ENCODE measurements at places on chromosomes 3 and 15.

DNA sequence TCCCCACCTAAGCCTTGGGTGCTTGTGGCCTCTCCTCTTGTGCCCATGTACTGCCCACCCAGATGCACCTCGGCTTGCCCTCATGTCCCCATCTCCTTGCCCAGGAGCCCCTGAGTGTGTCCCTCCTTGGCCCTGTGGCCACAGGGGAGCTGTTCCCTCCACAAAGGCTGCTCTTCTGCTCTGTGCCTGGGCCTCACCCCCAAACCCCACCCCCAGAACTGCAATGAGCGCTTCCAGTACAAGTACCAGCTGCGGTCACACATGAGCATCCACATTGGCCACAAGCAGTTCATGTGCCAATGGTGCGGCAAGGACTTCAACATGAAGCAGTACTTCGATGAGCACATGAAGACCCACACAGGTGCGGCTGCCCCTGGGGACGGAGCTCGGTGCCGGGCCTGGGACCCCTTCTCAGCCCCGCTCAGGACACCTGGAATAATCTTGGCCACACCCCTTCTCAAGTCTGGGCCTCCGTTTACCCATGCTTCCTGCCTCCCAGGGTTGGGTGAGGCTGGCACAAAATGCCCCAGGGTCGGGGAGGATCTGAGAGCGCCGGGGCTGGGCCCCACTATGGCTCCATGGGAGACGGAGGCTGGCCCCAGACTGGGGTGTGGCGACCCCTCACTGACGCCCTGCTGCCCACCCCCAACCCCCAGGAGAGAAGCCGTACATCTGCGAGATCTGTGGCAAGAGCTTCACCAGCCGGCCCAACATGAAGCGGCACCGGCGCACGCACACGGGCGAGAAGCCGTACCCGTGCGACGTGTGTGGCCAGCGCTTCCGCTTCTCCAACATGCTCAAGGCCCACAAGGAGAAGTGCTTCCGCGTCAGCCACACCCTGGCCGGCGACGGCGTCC is 10.3 kb downstream of the ZBTB47 start:
- no peak for DNase-seq

GRCh38 chr3:42701371-42702065 is 1.1 kb downstream of the HHATL start:
- DNase-seq = peak; percentile 87

- no peak for DNase-seq
Observed at GRCh38 chr15:51398626-51399025, 57.2 kb downstream of the GLDN start.

GRCh38 chr3:140396110-140396509 is 281.8 kb upstream of the TRIM42 start:
- no peak for DNase-seq

GRCh38 chr15:52710708-52711389 is 31.7 kb upstream of the ATOSA start:
- DNase-seq = no peak

GRCh38 chr15:41666353-41666920 is 6.2 kb downstream of the MGA start:
- DNase-seq = no peak

DNA sequence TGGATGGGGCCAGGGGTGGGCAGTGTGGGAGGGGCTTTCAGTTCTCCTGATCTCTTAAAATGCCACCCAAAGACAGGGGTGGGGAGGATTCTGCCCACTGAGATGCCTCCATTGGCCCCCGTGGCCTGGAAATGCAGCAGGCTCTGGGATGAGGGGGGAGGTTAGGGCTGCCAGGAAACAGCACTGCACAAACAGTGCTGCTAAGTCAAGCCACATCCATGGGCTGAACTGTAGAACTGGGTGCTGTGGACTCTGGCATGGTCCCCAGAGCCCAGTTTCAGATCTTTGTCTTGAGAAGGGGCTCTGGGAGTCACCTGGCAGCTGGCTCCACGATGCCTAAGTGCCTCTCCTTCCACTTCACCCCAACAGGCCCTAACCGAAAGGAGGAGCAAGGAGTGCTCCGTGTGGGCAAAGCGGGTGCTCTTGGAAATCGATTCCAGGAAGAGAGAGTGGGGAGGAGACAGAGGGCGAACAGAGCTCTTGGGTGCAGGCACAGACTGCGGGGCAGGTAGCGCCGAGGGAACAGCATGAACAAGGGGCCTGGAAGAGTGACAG is 7.8 kb downstream of the PLA2G4E start:
- no peak for DNase-seq

DNA sequence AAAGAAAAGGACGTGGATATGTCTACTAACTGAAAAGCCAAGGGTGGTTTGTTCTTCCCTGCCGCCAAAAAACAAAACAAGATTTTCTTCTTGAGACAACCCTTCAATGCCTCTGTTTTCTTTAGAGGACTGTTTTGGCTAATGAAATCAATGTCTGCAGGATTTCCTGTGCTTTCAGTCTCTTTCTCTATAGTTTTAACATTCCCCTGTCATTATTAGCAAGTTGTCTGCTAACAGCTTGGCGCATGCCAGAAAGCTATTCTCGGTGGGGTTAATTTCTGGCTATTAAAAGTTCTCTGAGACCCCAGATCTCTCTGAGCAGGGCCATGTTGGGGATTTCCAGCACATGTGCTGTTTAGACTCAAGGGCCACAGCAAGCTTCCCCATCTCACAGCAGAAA is 56.7 kb downstream of the ITPR1 start:
- DNase-seq = no peak
